ENCODE measurements at places on chromosomes 11 and 22.

DNA sequence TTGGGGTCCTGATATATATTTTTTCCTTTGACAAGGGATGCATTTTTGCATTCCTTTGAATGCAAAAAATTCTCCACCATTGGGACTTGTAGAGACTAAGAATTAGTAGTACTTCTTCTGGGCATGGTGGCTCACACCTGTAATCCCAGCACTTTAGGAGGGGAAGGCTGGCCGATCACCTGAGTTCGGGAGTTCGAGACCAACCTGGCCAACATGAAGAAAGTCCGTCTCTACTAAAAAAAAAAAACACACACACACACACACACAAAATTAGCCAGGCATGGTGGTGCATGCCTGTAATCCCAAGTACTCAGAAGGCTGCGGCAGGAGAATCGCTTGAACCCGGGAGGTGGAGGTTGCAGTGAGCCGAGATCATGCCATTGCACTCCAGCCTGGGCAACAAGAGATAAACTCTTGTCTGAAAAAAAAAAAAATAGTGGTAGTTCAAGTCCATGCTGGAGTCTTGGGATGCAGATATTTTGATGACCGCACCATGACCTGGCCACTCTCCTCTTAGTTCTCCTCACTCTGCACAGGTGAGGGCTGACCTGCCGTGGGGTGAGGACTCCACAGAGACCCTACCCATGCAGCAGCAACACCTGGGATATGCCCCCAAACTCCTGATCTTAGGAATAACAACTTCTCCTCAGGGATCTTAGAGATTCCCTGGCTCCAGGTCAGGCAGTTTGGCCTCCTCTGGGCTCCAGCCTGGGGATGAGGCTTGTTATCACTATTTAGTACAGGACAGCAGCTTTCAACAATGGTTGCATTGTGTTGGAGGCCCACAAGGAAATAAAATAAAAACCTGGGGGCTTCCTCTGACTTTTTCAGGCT is 36.5 kb upstream of the TOP3B start:
- DNase-seq, result no peak

DNA sequence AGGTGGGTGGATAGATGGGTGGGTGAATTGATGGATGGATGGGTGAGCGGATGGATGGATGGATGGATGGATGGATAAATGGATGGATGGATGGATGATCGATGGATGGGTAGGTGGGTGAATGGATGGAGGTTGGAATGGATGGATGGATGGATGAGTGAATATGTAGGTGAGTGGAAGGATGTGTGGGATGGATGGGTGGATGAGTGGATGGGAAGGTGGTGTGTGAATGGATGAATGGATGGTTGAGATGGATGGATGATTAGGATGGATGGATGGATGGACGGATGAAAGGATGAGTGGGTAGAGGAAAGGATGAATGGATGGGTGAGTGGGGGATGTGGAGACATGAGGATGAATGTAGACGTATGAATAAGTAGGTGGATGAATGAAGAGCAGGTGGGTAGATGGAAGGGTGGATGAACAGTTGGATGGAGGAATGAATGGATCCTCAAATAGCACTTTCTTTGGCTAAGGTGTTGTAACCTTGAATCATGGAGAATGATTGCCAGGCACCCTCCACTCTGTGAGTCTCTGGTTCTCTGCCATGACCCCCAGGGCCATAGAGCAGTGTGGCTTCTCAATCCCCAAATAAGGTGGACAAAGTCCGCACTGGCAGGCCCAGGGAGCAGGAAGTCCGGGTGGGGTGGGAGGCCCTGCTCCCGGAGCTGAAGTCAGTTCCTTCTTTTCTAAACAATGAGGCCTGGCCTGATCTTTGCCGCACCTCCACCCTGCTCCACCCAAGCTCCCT is 36.9 kb downstream of the IGF2 start:
- no peak for DNase-seq

DNA sequence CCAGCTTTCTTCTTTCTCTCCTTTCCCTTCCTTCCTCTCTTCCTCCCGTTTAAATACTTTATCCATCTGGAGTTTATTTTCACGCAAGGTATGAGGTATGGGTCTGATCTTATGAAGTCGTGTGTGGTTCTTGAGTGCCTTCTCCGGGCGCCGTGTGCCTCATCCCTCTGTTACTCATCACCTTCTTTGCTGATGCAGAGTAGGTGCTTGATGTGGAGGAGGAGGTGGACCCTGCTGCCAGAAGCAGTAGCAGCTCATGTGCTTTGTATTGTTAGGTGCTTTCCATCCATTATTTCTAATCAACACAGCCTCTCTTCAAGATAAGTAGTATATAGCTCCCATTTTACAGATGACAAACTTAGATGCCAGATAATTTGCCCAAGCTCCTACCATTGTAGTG is 47.0 kb downstream of the TNRC6B start:
- peak; percentile 42 for DNase-seq

DNA sequence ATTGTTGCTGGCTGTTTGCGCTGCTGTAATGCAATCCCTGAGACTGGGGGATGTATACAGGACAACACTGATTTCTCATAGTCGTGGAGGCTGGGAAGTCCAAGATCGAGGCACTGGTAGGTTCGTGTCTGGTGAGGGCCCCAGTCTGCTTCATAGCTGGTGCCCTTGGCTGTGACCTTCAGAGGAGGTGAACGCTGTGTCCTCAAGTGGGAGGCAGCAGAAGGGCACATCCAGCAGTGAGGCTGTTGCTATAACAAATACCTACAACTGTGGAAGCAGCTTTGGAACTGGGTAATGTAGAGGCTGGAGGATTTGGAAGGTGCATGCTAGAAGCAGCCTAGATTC is 21.3 kb downstream of the KRTAP5-5 start:
- no peak for DNase-seq

DNA sequence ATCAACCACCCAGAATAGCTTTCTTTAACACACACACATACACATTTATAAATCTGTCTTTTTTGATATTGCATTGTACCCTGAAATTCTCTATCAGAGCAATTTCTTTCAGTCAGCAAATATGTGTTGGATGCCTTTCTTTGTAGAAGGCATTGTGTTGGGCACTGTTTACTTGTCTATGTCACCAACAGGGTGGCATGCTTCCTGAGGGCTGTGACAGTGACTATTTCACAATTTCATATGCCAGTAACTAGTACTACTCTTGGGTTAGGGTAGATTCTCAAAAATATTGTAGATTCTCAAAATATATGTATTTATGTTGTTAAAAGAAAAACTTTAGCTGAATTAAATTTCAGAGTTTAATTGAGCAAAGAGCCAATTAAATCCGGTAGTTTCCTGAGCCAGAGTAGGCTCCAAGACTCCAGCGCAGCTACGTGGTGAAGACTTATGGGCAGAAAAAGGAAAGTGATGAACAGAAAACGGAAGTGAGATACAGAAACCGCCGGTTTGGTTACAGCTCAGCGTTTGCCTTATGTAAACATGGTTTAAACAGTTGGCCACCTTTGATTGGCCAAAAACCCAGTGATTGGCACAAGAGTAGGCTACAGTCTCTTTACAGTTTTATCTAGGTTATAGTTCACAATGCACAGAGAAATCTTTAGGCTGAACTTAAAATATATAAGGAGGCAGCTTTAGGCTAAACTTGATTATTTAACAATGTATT is 723.3 kb downstream of the NTM start:
- no peak for DNase-seq

GRCh38 chr22:23282089-23282501 is 101.8 kb downstream of the BCR start:
- DNase-seq, result no peak

DNA sequence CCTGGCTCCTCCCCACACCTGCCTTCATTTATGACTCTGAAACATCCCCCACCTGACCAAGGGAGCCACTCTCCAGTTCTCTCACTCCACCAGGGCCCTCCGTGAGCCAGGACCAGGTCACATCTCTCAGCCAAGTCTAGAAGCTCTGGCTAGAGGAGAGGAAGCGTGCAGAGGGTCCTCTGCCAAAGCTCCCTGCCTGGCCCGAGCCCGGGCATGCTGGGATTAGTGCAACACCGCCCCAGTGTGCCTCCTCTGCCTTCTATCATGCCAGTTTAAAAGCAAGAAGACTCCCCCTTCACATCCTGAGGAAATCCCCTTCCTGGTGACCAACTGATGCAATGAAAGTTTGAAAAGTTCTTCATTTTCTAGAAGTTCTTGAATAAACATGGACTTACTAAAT is 23.5 kb downstream of the TP53AIP1 start:
- DNase-seq, result no peak

DNA sequence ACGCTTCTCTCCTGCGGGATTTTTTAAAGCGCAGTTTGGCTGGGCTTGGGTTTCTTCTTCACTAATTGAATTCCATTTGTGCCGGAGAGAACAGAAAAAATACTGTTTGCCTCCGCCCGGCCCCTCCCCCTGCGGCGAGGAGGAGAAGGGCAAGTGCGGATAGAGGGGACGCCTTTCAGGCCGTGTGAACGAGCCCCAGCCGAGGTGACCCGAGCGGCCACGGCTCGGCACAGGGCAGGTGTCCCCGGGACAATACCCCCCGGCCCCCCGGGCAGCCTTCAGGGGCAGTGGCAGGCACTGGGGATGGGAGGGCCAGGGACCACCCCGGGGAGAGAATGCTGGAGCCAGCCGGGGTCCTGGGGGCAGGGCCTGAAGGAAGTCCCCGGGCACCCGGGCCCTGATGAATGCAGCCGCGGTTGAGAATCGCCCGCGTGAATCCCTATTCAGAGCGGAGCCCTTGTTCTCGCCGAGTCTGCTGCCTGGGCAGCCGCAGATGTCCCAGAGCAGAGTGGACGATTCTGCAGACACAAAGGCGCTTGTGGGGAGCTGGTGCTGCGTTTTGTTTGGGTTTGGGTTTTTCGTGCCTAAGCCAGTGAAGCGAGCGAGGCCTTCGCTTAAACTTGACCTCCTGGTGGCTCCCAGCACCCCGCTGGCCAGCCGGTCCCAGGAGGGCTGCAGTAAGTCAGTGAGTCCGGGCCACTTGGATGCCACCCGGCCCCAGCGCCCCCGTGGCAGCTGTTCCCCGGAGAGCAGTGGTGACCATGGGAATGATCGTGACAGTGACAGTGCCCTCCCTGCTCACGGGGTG is 96.0 kb downstream of the WNT7B start:
- no peak for DNase-seq

GRCh38 chr11:95512682-95513081 is 276.9 kb downstream of the FAM76B start:
- DNase-seq, result no peak

DNA sequence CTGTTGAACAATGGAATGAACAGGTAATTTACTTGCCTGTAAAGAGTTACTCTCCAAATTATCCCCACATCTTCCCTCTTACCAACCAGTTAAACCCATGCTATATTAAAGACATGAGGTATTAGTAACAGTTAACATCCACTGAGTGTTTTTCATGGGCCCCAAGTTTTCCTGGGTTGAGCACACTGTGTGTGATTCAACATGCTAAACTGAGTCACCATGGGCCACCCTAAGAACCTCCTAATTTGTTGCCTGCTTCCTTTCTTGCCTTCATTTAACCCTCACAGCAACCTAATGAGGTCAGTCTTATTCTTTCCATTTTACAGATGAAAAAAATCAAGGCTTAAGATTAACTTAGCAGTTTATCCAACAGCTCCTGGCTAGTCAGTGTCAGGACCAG is 51.0 kb downstream of the GALNT18 start:
- DNase-seq, result no peak

DNA sequence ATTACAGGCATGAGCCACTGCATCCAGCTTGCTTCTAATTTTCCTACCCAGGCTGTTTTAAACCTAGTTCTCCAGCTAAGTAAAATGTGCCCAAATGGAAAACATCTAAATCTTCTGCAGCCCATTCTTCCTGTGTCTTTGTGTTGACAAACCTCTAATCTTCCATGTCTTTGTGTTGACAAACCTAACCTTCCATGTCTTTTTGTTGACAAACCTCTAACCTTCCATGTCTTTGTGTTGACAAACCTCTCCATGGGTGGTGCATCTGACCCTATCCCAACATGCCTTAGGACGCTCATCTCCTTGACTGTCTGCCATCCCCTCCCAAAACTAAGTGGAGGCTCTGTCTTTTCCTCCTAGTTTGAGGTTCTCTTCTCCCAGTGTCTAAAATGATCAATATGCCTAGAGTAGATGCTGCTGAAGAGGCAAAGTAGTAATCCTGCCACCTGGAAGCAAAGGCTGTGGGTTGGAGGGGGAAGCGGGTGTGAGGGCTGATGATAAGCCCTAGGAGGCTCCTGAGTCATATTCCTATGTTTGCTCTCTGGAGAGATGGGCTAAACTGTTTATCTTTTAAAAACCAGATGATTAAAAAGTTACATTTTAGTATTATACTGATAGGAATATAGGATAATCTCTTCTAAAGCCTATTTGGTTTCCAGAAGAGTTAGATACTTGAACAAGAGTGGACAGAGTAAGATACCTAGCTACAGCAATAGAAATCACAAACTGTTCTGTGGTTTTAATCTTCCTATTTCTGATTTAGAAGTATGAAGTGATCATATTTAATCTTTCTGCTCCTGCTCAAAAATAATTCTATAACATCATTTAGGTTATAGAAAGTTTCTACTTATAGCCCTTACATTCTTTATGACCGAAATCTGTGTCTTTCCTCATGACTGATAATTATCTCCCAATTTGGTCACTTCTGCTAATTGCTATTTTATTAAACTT is 7.9 kb downstream of the FEN1 start:
- no peak for DNase-seq

DNA sequence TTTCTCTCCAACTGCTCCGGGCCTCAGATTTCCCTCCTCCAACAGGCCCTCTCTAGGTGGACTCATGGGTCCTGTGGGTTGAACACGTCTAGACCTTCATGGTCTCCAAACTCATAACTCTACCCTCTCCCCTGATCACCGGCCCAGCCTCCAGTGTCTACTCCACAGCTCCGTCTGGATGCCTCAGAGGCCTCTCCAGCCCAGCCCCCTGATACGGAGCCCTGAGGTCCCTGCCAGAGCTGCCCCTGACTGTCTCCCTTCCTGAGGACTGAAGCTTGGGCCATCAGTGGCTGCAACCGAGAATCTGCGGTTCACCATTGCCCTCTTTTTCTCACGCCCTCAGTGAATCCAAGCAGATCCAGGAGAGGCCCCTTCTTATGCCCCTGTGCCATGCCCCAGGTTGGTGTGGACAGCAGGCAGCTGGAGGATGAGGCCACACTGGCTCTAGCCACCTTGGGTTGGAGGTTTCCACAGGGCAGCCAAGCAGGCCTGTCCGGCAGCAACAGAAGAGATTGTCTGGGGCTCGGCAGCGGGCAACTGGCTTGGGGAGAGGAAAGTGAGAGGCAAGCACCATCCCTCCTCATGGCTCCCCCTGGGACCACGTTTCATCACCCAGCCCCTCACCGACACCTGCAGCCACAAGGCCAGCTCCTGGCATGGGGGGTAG is 104.6 kb upstream of the FGF3 start:
- no peak for DNase-seq

- no peak for DNase-seq
Observed at GRCh38 chr11:2154889-2155288, 6.1 kb downstream of the INS start.
